ENCODE measurements at places on chromosomes 7 and 10.

DNA sequence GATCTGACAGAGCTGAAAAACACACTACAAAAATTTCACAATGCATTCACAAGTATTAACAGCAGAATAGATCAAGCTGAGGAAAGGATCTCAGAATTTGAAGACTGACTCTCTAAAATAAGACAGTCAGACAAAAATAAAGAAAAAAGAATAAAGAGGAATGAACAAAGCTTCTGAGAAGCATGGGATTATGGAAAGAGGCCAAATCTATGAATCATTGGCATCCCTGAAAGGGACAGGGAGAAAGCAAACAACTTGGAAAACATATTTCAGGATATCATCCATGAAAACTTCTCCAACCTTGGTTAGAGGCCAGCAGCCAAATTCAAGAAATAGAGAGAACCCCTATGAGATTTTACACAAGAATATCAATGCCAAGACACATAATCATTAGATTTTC is 804.8 kb upstream of the IGFBP3 start:
- no peak for DNase-seq

GRCh38 chr7:143417734-143418383 is 9.2 kb upstream of the EPHA1 start:
- DNase-seq: no peak

DNA sequence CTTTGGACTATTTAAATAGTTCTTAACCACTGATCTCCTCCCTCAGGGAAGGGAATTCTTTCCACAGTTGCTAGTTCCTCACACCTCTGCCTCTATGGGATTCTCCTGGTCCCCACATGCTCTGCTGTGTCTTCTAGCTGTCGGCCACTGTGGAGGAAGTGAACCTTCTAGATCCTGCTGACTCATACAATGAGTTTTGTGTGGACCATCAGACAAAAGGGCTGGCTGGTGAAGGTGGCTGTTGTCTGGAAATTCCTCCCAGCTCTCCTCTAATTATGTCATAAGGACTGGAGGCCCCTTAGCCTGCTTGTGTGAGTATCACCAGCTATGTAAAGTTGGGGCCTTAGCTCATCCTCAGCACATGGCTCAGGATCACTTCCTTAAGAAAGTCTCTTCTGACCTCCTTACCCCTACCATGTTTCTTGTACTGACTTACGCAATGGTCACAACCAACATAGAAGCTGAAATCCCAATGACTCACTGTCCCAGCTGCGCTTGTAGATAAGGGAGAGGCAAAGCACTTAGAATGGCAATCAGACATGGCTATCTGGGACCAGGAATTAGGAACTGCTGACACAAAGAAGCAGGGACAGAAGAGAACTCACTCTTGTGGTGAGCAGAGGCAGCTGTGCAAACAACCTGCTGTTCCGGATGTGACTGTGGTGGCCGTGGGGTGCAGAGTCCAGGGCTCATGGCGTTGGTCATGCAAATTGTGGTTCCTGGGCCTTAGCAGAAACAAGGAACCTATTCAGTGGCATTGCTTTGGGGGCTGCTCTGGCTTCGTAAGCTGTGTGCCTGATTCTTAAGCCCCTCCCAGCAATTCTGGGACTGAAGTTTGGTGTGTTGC is 2.5 kb upstream of the MACC1 start:
- DNase-seq: peak; percentile 74

- no peak for DNase-seq
Observed at GRCh38 chr10:76982671-76983070, 654.9 kb downstream of the KCNMA1 start.

DNA sequence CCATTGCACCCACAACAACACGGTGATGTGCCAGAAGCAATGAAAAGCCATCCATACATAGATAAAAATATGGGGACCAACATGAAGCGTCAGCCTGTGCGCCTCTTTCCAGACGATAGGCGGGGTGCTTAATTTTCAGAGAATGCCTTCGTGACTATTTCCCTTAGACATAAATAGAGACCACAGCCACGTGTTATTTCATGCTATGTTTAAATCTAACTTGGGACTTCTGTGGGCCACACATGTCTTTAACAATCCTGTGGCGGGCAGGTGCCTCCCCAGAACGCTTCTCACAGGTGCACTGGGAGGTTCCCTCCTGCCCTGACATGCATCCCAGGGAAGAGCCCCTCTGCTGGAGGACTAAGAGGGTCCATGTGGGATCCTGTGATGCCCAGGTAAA is 259.7 kb downstream of the ADARB2 start:
- no peak for DNase-seq

DNA sequence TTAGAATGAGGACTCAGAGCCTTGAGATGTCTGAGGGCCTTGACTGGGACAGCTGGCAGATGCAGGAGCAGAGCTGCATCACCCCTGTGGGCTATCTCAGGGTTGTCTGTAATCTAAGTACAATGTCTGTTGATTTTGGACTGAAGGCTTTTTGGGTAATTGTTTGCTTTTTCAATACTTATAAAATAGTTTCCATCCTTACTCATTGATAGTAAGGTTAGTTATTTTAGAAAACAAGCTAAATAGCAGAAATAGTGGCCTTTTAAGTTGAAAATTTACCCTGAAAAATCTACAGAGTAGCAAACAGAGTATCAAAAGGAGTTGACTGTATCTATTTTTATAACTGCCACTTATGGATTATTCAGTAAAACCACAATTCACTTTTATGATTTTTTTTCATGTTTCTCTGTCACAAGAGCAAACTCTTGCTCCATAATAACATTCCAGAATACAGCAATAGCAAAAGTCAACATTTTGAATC is 179.7 kb downstream of the CFTR start:
- DNase-seq: no peak

DNA sequence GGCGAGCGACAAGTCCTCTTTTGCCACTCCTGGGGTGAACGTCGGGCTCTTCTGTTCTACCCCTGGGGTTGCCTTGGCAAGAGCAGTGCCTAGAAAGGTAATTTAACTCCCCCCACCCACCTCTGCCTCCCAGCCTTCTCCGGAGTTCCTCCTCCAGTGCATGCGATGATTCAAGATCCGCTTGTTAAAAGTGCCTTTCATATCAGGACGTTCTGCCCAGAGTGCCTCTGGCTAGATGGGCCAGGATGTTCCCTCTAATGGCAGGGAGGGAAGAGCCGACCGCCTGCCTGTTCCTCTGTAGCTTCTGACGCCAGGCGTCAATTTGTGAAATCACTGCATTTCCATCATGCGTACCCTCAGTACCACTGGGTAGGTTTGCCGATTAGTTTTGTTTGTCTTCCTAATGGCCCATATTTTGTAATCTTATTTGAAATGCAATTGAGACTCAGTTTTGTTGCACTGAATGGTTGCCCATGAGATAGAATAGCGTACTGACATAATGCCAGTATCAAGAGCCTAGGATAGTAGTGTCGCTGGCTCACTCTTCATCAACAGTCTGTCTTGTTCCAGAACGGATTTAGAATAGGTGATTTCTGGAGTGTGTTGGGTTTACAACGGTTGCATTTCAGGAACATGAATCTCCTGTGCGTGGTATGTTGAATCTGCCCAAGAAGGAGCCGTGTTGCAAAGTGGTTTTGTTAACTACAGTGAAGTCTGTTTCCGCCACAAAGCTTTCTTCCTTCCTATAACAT is 13.5 kb downstream of the ECHDC3 start:
- DNase-seq: no peak

- no peak for DNase-seq
Observed at GRCh38 chr7:2965745-2966270, 77.9 kb downstream of the CARD11 start.

Measured in astrocyte of the cerebellum (primary cell).